ENCODE measurements at places on chromosomes 13 and 19.
A peak's percentile ranks its signal among the peaks of the same experiment; 100 is the strongest.

DNA sequence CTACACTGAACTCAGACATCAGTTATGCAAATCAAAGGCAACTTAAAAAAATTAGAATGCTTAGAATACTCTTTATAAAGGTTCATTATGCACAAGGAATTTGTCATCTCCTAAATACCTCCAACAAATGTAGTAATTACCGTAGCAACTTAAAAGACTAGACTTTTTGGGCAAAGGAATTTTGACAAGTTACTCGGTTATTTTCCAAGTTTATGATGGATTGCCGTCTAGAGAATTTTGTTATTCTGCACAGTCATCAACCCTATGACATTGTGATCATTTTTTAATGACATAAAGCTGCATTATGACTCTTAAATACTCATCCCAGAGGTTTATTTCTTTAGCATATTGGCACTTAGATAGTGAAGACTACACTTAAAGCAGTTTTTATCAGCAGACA, 71.9 kb downstream of the TRPC4 start:
- DNase-seq: no peak

- DNase-seq: no peak
Observed at GRCh38 chr13:109323338-109323737, 463.0 kb downstream of the IRS2 start.

DNA sequence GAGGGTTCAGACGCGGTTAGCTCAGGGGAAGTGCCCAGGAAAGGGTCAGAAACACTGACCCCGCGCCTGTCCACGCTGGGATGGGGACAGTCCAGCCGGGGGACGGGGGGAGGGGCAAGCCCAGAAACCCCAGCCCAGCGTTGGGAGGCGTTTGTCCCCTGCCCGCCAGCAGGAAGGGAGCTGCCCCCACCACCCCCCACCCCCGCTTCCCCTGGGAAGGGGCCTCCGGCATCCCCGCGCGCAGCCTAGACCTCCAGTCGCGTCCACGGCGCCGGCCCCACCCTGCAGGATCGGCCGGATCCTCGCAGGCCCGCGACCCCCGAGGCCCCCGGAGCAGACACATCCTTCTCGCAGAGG, 277 bp downstream of the GIPC1 start:
- no peak for DNase-seq

DNA sequence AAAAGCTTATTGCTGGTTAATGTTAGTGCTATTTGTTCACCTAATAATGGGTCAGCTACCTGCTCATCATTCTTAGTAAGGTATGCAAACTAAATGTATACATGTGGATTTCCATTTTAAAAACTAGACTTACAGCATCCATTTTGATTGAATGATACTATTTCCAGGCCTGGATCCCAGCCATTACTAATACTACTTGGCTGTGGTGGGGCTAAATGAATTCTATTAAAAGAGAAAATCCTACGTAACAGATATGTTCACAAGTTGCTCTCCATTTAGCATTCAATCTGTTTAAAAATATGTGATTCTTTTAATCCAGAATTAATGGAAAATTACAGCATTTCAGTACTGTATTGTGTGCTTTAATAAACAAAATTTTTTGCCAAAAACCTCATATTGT, 169.4 kb upstream of the MIR17HG start:
- DNase-seq: no peak

DNA sequence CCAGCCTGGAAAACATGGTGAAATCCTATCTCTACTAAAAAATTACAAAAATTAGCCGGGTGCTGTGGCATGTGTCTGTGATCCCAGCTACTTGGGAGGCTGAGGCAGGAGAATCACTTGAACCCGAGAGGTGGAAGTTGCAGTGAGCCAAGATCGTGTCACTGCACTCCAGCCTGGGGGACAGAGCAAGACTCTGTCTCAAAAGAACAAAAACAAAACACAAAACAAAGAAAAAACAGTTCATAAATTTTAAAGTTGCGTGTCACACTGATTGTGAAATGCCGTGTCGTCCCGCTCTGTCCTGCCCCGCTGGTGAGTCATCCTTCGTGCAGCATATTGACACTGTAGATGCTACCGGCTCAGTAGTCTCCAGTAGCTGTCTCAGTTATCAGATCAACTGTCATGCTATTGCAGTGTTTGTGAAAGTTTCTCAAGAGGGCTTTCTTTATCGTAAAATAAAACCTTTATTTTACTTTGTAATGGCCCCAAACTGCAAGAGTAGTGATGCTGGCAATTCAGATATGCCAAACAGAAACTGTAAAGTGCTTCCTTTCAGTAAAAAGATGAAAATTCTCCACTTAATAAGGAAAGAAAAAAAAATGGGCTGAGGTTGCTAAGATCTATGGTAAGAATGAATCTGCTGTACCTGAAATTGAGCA, 36.4 kb upstream of the IGFL1 start:
- no peak for DNase-seq

- DNase-seq: no peak
Observed at GRCh38 chr13:77716692-77717091, 19.2 kb downstream of the SLAIN1 start.

- no peak for DNase-seq
Observed at GRCh38 chr13:85148009-85148408, 651.2 kb downstream of the SLITRK6 start.

DNA sequence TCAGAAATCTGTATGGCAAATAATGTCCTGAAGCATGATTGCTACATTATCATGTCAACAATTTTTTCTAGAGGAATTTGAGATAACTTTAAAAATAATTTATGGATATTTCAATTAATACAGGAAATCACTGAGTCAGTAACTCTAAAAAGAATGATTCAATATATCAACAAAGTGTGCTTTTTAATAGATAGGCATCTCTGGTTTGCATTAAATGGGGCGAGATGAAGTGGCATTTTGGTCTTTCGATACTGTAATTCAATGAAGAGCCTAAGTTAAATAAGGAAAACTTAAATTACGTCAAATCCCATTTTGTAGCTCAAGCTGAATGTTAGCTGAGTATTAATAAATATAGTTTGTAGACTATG, 342.8 kb downstream of the DACH1 start:
- DNase-seq: no peak

DNA sequence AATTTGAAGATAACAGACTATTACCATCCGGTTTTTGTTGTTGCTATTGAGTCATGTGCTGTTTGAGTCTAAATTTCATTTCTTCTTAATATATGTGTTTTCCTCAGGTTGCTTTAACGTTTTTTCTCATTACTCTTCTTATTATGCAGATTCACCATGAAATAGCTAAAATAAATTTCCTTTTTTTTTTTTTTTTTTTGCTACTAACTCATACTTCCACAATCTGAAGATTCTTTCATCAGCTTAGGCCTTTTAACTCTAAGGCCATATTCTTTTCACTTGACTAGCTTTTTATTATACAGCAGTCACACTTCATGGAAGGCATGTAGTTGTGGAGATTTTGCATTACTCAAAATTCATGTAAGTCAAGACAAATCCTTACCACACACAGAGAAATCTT, 23.9 kb upstream of the RCBTB2 start:
- no peak for DNase-seq

DNA sequence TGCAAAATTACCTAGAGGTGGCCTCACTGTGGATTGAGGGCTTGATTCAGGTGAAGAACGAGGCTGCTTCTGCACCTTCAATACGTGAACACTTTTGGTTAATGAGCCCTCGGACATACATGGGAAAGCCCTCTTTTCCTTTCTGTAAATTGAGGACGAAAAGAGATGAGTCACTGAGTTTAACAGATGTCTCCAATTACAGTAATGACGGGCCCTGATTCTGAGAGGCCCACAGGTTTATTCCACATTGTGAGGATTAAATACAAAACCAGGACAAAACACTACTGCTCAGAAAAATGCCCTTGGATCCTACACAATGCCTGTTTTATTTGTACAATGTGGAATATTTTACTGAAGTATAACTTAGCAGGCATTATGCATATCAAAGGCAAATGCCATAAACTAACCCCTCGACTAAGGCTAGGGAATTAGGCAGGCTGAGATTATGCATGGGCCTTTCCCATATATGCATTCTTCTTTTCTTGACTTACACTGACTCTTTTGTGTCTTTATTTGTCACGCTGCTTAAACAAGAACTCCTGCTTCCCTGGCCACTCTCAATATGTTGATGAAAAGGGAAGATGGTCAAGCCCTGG, 819.9 kb downstream of the OLFM4 start:
- DNase-seq: no peak

DNA sequence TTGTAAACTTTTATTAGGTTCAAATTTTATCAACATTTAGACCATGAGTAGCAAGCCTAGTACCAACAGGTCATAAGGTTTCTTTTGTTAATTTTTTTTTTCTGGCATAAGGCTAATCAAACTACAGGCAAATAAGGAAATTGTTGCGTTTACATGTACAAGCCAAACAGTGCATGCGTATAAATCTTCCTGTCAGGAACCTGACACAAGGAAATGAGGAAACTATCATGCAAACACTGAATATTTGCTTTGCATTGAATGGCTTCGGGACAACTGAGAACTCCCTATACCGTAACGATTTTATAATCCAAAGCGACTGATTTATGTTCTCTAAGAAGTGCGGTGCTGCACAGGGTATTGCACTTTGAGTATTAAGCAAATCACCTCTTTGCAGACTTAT, 133.0 kb upstream of the TRPC4 start:
- no peak for DNase-seq

DNA sequence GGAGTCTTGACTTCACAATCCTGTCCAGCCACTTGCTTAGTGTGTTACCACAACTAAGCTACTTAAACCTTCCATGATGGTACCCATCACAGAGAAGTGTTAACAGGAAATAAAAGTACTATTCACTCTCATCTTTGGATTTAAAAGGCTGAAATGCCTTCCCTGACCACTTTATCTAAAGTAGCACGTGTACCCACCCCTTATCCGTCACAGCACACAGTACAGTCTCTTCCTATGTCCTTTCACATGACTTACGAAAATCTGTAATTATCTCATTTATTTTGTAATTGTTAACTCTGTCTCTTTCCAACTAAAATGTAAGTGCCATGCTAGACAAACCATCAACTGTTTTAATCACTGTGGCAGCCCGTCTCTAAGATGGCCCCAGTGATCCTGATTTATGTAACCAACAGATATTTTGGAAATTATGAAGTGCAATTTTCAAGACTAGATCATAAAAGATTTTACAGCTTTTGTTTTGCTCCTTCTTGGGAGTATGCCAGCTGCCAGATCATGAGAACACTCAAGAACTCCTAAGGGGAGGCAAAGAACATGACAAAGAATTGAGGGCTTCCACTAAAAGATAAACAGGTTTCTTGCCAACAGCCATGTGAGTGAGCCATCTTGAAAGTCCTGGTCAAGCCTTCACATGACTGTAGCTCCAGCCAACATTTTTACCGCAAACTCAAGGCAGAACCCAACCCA, 44.9 kb downstream of the DIAPH3 start:
- DNase-seq: no peak

DNA sequence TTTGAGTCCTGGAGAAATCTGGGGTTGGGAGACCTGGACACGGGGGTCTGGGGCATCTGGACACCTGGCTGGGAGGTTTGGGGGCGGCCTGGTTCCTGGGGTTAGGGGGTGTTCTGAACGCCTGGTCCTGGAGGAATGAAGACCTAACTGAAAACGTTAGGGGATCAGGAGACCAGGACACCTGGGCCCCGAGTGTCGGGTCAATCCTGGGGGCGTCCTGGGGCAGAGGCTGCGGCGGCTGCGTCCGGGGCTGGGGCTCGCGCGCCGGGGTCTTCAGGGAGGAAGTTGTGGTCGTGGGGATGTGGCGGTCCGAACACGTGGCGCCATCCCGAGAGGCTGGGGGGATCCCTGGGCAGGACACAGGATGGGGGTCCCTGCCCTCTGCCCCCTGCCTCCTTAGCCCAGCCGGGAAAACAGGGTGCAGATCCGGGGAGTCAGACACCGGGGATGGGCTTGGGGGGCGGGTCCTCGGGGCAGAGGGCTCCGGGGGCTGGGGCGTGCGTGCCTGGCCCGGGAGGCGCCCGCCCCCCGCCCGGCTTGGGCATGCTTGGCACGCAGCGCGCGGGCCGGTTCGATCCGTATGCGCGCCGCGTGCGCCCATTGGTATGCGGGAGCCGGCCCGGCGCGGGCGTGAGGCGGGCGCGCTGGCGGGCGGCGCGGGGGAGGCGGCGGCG, 632 bp downstream of the NPAS1 start:
- DNase-seq: no peak

- DNase-seq: no peak
Observed at GRCh38 chr13:100336795-100337516, 248.1 kb downstream of the PCCA start.

- DNase-seq: peak; percentile 37
Observed at GRCh38 chr19:4327252-4327876, 11.3 kb downstream of the STAP2 start.

DNA sequence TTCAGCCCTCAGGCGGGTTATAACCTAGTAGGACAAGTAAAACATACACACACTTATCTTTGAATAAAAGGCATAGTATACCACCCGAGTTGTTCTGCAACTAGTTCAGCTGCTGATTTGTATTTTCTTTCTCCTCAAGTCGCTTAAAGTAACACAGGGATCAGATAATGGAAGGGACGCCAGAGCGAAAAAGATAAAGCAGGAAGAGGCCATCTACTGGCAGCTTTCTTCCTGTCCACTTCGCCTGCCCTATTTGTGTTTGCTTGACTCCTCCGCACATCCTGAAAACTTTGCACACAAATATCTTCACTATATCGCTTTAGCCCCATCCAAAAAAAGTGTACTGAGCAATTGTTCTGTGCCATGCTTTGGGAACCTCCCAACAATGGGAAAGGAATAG, 238.0 kb upstream of the SOX21 start:
- no peak for DNase-seq

GRCh38 chr19:1103132-1103707, 574 bp upstream of the GPX4 start:
- DNase-seq: no peak

DNA sequence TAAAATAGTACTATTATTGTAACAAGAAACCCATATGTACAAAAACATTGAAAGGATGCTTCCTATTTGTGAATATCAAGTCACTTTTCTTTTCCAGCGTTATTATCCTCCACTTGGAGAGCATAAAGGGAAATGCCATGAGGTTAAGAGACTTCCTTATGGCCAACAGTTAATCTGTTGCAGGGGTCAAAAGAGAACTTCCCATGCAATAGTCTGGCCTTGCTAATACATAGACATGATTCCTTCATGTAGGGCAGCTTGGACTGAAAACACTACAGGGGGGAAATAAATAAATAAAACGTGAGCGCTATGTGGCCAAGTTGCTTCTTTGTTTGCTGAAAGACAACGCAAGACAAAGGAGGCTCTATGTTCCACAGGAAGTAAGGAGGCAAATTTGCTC, 269.1 kb upstream of the EDNRB start:
- DNase-seq: no peak

DNA sequence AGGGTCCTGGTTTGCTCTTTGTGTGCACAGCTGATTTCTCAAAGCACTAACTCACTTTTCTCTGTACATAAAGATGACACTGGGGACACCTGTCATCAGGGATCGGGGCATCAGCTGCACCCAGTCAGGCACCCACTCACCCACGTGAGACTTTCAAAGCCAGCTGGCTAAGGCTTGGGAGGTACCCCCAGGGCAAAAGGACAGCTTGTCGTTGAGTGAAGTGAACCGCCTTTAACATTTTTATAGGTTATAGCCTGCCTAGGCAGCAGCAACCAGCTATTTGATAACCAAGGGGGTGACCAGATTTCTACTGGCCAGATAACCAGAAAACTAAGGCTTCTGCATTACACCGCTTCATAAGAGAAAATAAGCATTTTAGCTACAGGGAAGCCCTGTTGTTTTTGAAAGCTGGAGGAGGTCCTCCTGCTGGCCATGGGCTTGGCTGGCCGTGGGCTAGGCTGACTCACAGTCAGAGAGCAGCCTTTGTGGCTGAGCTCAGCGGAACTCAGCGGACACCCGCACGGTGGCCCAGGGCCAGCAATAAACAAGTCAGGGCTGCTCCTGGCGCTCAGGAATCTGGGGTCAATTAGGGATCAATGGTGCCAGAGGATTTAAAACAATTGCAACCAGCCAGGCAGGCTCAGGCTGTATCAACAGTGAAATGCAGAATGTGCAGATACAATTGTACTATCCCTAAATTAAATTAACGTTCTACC, 57.1 kb downstream of the ALOX5AP start:
- peak; percentile 57 for DNase-seq
